ENCODE measurements at places on chromosomes 6 and 20. TPM values are rescaled to one million over a fixed set of nuclear protein-coding genes. Genes with fewer than 3 reads are reported as not detected.

TOX2 gene
- 0.89 TPM for total RNA-seq

GRCh38 chr6:105832313-105832761 lies 253.8 kb upstream of the PRDM1 start:
- DNase-seq, result no peak

ZSCAN26 gene
- total RNA-seq, result 15.3 TPM

DNA sequence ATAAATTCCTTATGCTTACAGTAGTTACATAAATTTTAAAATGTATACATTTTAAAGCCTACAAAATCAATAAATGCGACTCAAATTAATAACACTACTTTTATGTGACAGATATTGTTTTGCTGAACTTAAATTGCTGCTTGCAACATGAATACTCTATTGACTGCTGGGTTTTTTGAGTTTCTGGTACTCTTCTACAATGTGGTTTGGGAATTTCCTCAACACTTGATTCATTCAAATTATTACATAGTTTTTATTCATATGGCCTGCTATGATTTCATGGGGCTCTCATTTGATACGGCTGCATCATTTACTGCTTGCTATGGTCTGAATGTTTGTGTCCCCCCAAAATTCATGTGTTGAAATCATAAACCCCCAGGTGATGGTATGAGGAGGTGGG lies 2.3 kb upstream of the TXLNB start:
- no peak for DNase-seq

DNA sequence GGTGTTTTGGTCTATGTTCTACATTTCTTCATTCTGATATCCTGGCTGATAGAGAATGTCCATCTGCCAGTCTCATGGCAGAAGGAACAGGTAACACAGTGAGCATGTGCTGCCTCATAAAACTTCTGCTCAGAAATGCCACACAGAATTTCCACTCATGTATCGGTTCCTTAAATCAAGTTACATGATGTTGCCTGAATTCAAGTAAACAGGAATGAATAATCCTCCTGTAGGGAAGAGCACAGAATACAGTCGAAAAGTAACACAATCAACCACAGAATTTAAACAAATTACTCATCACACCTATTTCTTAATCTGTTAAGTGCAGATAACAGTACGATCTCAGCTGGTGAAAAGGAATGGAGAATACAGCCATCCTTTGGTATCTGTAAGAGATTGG lies 74.7 kb downstream of the FAM217A start:
- no peak for DNase-seq

EMILIN3 gene
- total RNA-seq, result 18.4 TPM

SLC22A2 gene
- total RNA-seq, result not detected

DNA sequence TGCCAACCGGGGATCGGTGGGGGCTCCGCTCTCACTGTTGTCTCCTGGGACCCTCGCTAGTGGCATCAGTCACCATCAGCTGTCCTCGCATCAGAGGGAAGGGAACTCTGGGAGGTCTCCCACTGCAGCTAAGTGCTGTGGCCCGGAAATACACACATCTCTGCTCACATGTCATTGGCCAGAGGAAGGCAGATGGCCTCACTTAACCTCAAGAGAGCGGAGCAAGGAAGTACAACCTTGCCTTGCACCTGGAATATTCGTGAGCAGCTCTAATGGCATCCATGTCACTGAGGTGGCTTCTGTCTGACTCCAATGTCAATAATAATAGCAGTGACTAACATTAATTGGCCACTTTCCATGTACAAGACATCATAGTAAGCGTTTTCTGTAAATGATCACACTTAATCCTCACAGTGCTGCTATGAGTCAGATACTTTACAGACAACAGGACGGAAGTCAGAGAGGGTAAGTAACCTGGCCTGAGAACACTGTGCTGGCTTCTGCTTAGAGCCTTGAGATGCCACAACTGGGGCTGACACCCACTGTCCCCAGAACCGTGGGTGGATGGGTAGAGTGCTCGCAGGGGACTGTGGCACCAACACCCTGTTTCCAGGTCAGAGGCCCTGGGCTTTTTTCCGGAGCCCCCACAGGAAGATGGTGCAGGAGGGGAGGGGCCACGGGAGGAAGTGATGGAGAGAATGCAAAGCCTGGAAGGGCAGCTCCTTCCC lies 6.0 kb downstream of the LHFPL5 start:
- no peak for DNase-seq

GRCh38 chr6:66731310-66731709 lies 1024.3 kb upstream of the EYS start:
- no peak for DNase-seq

DNA sequence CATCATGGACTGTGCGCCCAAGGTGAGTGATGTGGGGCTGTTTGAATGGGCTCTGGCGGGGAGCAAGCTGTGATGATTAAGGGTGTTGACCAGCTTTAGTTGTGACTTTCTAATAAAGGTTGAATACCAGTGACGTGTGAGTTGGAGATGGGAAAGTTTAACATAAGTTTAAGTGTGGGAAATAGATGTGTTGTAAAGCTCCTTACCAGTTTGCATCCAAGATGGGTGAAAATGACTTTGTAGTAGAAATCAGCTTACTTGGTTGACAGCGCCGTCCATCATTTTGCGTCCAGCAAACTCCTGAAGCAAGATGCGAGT lies 372 bp downstream of the CASS4 start:
- no peak for DNase-seq

DNA sequence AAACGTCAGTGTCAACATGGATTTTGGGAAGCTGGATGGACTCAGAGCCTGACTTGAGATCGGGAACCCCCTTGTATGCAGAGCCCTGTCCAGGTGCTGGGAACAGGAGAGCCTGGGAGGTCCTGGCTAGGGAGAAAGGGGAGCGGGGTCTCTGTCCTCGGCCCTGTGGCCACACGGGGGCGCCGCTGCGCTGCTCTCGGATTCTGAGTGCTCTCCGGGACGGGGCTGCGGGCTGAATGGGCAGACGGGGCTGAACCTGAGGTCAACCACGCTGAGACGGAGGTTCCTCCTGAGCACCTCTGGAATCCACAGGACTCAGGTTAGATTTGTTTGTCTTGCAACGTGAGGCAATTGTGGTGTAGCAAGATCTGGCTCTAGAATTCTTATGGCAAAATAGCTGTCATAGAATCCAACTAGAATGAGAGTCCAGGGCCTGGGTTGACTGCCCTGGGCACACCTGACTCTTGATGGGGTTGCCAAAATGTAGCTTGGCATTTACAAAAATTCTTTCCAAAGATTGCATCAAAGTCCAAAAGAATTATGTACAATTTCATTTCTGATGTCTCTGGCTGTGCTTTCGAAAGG lies 20.6 kb upstream of the HLA-F start:
- DNase-seq, result no peak

SMIM28 gene
- total RNA-seq, result not detected

DNA sequence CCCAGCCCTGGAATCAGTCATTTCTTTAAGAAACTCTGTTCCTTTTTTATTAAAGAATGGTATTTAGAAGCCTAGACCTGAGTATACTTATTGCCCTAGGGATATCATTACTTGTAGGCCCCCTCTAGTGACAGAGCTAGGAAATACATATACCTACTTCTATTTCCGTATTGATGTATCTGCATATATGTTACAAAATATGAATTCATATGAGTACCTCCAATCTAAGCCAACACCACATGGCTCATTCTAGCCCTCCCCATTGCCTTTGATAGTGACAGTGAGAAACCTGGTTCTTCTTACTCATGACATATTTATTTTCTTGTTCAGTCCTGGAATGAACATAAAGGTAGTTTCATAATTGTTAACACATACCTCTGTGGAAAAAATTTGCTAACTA lies 137.2 kb downstream of the FARS2 start:
- DNase-seq, result no peak

DNA sequence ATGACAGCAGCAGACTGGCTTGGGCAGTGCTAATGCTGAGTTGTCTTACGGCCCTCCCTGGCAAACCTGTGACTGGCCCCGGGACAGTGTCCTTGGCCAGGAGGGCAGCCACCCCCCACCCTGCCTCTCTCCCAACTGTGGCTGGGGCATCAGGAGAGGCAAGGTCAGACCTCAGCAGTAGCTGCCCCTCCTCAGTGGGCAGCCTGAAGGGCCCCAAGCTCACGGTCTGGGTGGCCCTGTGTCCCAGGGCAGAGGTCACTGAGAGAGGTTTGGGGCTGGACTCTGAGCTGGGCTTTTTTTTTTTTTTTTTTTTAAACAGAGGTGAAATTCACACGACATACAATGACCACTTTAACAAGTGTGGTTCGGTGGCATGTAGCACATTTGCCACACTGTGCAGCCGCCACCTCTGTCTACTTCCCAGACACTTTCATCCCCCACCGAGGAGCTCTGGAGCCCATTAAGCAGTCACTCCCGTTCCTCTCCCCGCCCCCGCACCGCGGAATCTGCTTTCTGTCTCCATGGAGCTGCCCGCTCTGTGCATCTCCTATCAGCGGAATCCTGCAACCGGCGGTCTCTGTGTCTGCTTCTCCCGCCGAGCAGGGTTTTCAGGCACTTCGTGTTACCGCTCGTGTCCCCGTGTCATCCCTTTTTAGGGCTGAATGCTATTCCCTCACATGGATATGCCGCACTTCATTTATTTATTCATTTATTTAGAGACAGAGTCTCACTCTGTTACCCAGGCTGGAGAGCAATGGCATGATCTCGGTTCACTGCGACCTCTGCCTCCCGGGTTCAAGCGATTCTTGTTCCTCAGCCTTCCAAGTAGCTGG lies 67.9 kb upstream of the GATA5 start:
- no peak for DNase-seq

Measured in skin of body (tissue), 3 donors.